Hematopoietic multipotent progenitor cell treated with erythropoietin and hydrocortisone succinate and interleukin-3 and kit ligand, for 8 days (in vitro differentiated cells): ENCODE measurements at places on chromosomes 13 and 19.

DNA sequence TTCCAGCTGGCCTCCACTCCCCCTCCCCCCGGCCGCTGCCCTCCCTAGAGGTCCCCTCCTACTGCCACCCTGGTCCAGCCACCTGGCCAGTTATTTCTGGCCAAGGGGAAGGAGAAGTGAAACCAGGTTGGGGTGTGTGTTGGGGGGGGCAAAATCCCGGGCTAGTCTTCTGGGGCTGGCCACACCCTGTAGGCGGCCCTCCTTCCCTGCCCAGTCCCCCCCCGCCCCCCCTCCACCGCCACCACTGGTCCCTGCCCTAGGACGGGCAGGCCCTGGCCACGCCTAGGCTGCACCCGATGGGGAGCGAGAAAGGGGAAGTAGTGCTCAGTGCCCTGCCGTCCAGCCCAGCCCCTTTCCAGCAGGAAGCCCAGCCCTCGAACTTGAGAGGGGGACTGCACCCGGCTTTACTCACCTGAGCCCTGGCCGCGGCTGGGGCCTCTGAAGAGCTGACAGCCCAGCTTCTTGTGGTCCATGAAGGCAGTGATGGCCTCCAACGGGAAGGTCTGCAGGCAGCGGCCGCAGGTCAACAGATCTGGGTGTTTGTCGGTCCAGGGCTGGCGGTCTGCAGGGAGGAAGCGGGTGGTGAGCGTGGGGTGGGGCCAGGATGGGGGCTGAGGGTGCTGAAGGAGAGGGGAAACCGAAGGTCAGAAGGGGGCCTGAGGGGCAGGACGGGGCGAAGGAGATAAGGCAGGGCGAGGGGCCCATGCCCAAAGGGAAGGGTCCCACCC lies 813 bp downstream of the ZNF296 start:
- peak; percentile 89 for DNase-seq

- no peak for DNase-seq
These were observed 7.0 kb downstream of the PDX1 start for GRCh38 chr13:27926644-27927434.

DNA sequence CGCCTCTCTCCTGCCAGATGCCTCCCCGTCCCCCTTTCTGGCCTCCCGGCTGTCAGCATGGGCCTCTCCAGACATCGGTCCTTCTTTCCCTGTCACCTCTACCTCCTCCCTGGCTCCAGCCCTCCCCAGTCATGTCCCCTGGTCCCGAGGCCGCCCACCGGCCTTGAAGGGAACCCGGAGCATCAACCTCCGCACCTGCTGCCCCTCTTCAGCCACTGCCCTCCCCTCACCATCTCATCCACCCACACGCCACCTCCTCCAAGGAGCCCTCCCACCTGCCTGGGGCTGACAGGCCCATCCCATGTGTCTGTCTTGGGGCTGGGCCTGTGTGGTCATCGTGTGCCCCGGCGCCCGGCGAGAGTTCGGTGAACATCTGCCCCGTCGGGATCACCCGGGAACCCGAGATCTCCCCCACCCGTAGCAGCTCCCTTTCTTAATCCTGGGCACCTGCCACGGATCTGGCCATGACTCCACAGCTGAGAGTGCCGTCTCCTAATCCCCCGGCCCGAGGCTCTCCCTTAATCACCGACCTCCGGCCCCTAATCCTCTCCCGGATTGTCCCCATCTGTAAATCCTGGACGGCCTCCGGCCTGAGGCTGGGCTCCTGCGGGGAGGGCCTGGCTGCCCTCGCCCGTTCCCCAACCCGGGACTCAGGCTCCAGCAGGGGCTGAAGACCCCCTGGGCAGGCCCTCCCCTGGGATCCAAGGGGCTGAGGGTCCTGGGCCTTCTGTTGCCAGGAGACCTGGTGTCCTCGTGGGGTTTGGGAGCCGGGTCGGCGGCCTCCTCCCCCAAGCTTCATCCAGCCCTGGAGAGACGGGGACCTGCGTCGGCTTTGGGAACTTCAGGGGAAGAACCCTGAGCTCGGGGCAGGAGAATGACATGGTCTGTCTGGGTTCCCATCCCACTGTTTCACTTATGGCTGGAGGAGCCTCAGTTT lies 5.9 kb downstream of the HCN2 start:
- DNase-seq: no peak

- no peak for DNase-seq
These were observed 35.4 kb downstream of the RFX2 start for GRCh38 chr19:6074709-6075403.

- DNase-seq: peak; percentile 3
These were observed 1.8 kb downstream of the FGF14 start for GRCh38 chr13:102399791-102400674.

- no peak for DNase-seq
These were observed 71.2 kb upstream of the ADGRE5 start for GRCh38 chr19:14310055-14310454.

DNA sequence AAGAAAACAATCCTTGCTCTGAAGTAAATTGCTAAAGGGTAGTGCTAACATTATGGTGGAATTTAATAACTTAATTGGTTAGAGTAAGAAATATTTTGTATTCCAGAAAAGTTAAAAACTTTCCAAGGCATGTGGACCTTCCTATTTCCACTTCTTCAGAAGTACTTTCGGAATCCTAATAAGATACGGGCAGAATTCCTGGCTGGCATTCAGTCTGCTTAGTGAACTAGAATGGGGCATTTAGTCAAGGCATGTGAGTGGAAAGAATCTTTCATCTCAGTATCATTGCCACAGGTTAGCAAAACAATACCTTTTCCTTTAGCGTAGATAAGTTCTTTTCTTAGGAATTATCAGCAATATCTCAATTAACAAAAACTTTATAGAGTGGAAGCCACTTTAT lies 85.1 kb downstream of the TNFRSF19 start:
- DNase-seq: no peak

DNA sequence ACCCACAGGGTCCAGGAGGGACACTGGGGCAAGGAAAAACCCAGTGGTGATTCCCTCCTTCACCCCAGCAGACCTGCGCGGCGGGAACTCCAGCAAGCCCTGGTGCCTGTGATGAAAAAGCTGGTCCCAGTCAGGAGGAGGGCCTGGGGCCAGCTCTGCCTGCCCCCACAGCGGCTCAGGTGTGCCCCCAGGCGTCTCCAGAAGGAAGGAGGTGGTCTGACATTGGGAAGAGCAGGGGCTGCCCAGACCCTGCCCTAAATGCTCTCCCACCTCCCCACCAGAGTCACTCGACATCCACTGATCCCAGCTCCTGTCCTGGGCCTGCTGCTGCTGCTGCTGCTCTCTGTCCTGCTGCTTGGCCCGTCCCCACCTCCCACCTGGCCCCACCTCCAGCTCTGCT lies 6.2 kb downstream of the PTH2 start:
- no peak for DNase-seq

DNA sequence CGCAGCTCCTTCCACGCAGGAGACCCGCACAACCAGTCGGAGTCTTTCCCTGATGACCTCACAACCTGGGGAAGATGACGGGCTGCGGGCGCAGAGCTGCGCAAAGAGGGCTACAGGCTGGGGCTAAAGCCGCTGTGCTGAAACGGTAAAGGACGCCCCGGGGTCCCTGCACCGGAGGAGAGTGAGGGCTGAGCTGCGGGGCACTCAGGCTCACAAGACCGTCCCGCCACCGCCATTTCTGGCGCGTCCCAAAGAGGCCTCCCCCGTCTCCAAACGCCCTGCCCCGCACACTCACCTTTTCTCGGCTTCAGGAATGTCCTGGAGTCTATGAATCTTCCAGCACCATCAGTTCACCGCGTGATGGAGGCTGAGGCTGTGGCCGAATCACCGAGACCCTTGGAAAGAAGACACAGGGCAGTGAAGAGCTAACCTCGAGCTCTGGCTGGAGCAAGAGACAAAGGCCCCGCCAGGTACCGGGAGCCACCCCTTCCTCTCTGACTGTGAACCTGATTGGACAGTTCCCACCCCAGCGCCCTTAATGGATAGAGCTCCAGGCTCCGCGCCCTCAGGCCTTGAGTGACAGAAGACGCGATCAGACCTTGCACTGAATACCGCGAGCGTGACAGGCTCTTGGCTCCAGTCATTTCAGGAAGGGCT lies 41.8 kb upstream of the ZNF429 start:
- DNase-seq: peak; percentile 80

GRCh38 chr13:100148422-100148821 lies 59.5 kb downstream of the PCCA start:
- no peak for DNase-seq

DNA sequence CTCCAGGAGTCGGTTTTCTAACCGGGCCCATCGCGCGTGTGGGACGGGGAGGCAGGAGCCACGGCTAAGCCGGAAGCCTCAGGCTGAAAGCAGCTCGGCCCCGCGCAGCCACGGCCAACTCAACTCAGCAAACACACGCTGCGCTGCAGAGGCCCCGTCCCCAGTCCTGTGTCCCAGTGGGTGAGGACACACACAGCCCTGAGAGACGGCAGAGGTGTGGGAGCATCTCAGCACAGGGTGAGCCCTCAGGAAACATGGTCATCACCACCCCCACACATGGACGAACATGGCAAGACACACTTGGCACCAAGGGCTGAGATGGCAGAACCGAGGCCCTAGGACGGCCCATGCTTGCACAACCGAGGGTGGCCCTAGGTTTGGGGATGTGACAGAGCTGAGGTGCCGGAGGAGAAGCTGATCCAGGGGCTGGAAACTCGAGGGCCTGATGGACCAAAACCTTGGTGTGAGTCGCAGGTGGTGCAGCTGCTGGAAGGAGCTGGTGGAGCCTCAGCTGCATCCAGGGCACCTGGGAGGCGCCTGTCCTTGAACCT lies 29.0 kb upstream of the C13orf46 start:
- no peak for DNase-seq

DNA sequence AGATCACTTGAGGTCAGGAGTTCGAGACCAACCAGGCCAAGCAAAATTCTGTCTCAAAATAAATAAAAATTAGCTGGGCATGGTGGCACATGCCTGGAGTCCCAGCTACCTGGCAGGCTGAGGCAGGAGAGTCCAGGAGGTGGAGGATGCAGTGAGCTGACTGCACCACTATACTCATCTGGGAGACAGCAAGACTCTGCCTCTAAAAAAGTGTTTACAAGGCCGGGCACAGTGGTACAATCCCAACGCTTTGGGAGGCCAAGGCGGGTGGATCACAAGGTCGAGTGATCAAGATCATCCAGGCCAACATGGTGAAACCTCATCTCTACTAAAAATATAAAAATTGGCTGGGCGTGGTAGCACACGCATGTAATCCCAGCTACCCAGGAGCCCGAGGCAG lies 4.2 kb upstream of the DAPK3 start:
- DNase-seq: no peak

- no peak for DNase-seq
These were observed 26.5 kb downstream of the ATP4B start for GRCh38 chr13:113631341-113632095.

DNA sequence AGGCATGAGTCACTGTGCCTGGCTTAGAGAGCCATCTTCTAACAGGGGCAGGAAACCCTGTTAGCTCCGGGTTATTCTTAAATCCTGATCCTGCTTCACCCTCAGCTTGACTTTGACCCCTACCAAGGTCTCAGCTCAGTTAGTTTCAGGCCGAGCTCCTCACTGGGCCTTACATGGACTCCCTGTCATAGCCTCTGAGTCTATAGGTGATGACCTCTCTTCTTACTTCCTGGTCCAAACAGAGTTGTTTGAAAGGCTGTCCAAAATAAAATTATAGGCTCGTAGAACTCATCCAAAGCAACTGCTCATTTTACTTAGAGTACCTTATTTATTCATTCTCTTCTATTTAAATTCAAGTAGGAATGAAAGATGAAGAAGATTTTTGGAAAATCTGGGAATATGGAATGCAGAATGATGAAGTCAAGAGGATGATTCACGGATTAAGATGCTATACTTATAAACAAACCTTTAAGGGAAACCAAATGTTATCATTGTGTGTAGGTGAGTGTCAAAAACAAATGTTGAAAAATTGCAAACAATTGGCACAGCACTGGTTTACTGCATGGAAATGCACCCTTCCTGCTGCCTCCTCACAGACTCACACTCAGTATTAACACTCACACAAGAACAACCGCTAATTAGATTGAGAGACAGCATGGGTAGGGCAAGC lies 174.1 kb downstream of the RGCC start:
- DNase-seq: no peak

- no peak for DNase-seq
These were observed 108.6 kb upstream of the GJB6 start for GRCh38 chr13:20340759-20341171.

DNA sequence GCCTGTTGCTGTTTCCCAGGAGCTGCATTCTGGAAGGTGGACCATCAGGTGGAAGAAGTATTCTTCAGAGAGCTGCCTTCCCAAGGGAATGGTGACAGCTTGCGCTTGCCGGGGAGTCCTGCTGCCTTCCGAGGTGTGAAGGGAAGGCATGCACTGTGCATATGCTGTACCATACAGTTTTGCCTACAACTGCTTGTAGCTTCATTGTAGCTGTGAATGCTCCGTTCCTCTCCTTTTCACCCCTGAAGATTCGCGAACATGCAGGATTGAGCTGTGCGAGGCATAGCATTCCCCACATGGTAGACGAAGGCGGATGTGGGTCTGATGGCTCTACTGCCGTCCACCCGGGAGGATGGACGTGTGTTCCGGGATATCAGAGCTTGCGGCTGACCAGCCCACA lies 243.2 kb upstream of the TSHZ3 start:
- DNase-seq: no peak

DNA sequence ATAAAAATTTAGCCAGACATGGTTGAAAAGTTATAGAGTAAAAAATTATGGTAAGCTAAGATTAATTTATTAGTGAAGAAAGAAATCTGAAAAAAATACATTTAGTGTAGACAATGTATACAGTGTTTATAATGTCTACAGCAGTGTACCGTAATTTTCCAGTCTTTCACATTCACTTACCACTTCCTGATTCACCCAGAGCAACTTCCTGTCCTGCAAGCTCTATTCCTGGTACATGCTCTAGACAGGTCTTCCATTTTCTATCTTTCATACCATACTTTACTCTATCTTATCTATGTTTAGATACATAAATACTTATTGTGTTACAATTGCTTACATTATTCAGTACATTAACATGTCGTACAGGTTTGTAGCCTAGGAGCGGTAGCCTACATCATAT lies 1387.8 kb upstream of the ATXN8OS start:
- DNase-seq: no peak

- no peak for DNase-seq
These were observed 67.0 kb upstream of the STARD13 start for GRCh38 chr13:33352526-33352925.

- DNase-seq: no peak
These were observed 10.3 kb downstream of the CIC start for GRCh38 chr19:42279155-42279901.

DNA sequence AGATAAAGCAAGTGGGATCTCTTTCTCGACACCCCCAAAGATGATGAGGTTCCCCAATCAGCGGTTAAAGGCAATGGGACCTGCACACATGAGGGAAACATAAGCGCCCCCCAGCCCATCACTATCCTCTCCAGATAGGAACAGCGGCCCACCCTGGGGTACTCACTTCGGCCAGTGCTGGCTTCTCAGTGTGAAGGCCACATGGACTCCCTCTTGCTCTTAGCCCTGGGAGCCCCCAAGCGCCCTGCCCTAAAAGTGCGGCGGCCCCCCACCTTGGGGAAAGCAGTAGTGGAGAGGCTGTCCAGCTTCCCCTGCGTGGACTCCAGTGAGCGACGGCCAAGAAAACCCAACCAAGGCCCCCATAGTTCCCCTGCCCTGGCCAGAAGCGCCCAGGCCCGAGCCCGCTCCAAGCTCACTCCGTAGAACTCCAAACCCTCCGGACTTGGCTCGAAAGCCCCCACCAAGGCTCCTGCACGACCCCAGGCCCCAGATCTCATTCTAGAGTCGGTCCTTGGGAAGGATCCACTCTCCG lies 1.0 kb downstream of the CACNA1A start:
- DNase-seq: no peak

- DNase-seq: no peak
These were observed 864.3 kb upstream of the ATXN8OS start for GRCh38 chr13:69243366-69243765.

- DNase-seq: no peak
These were observed 78.7 kb upstream of the SERP2 start for GRCh38 chr13:44294876-44295275.

- no peak for DNase-seq
These were observed 752.2 kb downstream of the GPC5 start for GRCh38 chr13:92150606-92151005.
